ENCODE measurements at places on chromosomes 2 and 18.

DNA sequence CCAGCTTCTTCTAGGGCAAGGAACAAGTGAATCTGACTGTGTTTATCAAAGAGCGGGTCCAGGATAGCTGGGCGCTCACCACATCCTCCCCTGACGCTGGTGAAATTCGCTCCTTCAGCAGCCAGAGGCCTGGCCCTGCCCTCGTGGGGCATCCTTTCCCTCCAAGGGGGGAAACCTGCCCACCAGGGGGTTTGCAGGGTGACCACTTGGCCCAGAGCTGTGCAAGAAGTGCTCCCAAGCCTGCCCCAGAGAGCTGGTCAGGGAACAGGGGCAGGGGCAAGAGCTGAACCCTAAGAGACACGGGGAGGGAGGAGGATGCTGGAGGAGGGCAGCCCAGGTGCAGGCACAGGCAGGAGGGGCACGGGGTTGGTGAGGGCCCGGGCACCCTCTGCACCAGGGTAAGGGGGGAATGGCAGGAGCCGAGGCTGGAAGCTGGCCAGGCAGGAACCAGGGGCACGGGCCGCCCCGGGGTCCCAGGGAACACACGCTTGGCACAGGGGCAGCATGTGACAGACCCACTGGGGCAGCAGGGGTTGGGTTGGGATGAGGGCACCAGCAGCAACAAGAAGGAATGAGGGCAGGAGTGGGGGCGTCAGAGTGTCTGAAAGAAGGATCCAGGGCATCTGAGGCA, 2.8 kb upstream of the GPR55 start:
- no peak for DNase-seq

- no peak for DNase-seq
Measured at GRCh38 chr18:59932401-59932800, 32.6 kb downstream of the PMAIP1 start.

GRCh38 chr2:27738349-27739057, 33.0 kb upstream of the MRPL33 start:
- DNase-seq: no peak

DNA sequence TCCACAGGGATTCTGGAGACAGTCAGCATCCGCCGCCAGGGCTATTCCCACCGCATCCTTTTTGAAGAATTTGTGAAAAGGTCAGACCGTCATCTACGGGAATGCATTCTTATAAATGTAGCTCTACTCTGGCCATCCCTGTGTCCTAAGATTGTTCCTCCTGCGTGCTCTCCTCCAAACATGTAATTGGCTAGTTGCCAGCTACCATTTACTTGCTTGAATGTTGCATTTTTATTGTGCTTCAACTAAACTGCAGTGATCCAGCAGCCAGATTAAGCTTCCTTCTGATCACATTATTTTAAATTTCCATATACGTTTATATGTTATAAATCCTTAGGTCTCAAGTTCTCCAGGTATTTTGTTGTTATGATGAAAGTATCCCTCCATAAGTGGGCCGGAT, 248.5 kb upstream of the SP5 start:
- DNase-seq: no peak

GRCh38 chr2:67999332-67999731, 63.5 kb downstream of the C1D start:
- no peak for DNase-seq

DNA sequence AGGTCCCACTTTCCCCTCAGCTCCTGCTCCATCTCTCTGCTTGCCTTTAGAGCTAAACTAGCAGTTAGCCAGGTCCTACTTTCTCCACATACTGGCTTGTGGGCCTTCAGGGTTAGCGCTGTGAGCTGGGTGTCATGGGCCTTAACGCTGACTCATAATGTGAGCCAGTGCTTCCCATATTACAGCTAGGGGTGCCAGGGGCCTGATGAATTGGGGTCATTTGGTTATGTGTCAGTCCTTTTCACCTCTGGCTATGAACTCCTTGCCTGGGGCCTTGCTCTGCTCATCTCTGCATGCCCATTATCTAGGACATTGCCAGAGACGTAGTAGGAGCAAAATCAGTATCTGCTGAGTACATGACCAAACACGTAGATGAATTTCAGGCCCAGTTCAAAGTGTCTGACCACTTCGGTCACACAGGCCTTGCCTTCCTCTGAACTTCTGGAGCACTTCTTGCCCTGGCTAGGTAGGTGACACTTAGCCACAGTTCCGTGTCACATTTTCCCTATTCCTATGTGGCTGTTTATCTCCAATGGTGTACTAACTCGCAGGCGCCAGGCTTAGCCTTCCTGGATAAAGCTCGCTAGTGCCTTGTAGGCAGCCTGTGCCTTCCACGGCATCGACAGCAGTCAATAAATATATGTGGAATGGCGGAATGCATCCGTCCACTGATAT, 103.2 kb upstream of the SIX3 start:
- DNase-seq: no peak

- no peak for DNase-seq
Measured at GRCh38 chr18:61998957-61999356, 106.2 kb upstream of the RNF152 start.

DNA sequence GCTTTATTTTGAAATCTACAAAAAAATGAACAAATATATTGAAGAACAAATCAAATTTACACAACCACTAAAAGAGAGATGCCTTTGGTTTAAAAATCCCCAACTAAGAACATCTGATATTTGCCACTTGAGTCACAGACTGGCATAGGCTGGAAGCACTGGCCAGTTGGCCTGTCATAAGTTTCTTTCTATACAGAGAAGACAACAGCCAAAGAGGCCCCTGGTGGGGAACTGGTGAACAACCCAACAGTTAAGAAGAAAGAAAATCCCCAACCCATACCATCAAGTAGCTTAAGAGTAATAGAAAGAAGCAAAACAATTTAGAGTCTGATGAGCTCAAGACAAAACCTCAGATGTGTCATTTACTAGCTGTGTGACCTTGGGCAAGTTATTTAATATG, 45.5 kb downstream of the OSR1 start:
- no peak for DNase-seq

GRCh38 chr2:202426751-202427150, 50.6 kb downstream of the BMPR2 start:
- no peak for DNase-seq

GRCh38 chr18:30705943-30706342, 336.6 kb downstream of the DSC3 start:
- no peak for DNase-seq

- no peak for DNase-seq
Measured at GRCh38 chr2:201833781-201834180, 27.4 kb downstream of the CDK15 start.

GRCh38 chr18:78773303-78773755, 206.3 kb upstream of the SALL3 start:
- no peak for DNase-seq

DNA sequence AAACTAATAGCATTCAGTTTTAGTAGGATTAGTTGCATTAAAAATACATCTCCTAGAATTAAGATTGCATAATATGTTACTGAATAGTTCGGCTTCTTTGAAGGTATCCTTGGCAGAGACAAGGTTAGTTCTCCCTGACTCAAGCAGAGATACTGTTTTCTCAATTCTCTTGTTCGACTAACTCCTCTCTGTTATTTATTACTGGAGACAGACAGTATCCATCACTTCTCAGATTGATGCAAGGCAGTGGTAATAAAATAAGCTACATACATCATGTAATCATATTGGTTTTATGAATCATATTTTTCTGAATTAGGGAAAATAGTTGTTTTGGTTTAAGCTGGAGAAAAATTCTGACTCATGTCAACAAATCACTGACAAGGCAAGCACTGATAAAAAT, 134.8 kb downstream of the SLC8A1 start:
- DNase-seq: no peak

DNA sequence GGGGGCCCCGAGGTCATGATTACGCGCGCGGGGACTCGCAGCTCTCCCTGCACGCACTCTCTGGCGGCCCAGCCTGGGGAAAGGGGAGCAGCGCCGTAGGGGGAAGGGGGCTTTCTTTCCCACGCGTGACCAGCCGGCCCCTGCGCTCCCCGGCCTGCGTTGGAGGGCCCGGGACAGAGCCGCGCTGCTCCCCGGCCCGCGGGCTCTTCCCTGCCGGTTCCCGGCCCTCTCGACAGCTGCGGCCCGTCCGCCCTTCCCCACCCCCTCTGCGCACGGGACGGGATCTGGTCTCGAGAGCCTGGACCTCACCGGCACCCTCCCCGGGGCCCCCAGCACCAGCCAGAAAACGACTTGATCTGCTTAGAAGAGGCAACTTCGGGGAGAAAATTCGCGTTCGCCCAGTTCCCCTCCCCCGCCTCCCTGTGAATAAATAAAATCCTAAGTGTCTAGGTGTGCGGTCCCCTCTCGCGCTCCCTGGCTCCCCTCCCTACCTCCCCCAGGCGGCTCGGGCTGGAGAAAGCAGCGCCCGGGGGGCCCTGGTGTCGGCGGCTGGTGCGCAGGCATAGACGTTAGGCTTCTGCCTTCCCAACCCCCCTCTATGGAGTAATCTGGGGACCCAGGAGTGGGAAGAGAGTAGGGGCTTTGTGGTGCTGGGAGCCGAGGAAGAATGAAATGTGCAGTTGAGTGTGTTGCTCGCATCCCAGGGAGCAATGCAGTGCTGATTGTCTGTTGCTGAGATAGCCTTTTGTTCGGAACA, 803 bp upstream of the FIGN start:
- no peak for DNase-seq

- DNase-seq: no peak
Measured at GRCh38 chr2:9972621-9973479, 21.4 kb downstream of the GRHL1 start.

DNA sequence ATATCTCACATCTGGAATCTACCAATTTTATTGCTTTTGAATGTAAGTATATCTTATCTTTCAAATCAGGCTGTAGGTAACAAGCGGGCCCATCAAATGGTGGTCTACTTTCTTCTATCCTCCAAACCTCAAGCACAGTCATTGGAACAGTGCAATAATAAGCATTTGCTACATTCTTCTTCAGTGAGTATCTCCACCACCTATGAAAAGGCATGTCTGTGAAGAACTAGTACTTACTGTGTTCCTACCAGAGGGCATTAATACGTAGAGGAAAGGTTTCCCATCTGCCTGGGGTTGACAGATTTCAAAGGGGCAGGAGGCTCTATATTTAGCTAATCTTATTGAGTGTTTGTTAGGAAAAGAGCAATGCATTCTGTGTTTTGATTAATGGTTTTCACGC, 411.1 kb downstream of the NCKAP5 start:
- DNase-seq: no peak

GRCh38 chr18:13416208-13416607, 197.6 kb downstream of the LDLRAD4 start:
- DNase-seq: no peak

DNA sequence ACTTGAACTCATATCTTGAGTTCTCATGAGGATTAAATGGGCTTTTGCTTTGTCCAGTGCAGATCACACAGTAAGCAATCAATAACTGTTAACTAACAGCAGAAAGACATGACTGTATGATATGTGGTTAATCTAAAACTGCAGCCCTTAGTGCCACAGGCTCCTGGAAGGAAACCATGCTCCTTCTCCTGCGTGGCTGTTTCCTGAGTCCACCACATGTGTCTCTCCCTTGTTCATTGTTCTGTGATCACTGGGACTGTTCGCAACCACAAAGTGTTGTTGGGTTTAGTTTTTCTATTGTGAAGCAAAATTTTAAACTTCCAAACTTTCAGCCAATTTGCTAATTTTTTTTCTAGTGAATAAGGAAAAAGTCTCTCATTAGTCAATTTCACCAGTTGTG, 130.9 kb upstream of the PTPRM start:
- DNase-seq: no peak

DNA sequence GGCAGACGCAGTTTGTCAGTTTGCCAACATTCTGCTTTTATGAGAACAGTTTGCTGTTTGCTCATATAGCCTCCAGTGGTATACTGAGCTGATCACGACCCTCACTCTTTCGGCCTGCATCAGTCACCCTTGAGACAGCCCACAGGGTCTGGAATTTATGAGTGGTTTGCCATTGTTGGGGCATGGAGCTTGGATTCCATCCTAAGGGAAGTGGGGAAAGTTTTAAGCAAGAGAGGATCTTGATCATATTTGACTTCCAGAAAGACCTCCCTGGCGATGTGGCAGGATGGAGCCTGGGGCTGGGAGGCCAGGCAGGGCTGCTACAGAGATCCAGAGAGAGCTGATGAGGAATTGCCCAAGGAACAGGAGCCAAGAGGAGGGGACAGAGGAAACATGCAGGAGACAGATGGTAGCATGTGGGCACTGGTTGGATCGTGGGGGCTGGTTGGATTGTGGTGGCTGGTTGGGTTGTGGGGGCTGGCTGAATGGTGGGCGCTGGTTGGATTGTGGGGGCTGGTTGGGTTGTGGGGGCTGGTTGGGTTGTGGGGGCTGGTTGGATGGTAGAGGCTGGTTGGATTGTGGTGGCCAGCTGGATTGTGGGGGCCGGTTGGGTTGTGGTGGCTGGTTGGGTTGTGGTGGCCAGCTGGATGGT, 27.3 kb upstream of the GPR17 start:
- DNase-seq: no peak

DNA sequence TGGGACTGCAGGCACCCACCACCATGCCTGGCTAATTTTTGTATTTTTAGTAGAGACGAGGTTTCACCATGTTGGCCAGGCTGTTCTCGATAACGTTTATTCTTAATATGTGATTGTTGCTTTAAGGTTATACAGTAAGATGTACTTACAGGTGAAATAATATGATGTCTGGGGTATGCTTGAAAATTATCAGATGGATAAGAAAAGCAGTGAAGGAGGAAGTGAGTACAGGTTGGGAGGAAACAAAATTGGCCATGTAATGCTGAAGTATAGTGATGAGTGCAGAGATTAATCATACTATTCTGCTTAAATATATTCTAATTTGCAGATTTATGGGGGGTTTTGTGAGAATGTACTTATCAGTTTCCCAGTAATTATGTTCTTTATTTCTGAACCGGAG, 3.0 kb downstream of the GCC2 start:
- no peak for DNase-seq

GRCh38 chr2:231853105-231853504, 66.9 kb downstream of the COPS7B start:
- no peak for DNase-seq

DNA sequence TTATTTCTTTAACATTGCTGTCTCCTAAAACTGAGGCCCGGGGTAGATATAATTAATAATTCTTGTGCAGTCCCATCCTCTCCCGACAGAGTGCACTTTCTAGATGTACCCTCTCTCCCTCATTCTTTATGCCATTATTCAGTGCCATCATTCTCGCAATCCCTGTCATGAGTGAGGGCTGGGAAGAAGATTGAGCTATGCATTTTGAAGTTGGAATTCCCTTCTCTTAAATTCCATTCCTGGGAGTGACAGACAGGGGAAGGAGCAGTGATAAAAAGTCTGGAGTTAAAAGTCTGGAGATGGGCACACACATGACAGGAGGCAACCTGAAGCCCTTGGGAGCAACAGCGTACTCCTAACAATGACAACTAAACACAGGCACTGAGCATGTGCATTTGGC, 2.6 kb upstream of the KCNE4 start:
- no peak for DNase-seq

DNA sequence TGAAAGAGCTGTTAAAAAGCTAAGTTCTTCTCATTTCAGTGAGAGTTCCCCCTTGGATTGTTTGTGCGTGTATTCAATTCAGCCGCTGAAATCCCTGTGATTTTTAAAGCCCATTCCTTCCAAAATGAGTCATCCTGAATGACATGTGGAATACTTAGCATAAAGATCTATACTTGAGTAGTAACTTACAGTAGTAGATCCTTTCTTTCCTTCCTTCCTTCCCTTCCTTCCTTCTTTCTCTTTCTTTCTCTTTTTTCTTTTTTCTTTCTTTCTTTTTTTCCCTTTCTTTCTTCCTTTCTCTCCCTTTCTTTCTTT, 18.2 kb upstream of the SOX11 start:
- DNase-seq: no peak
